ENCODE measurements at places on chromosomes 2 and 18.

DNA sequence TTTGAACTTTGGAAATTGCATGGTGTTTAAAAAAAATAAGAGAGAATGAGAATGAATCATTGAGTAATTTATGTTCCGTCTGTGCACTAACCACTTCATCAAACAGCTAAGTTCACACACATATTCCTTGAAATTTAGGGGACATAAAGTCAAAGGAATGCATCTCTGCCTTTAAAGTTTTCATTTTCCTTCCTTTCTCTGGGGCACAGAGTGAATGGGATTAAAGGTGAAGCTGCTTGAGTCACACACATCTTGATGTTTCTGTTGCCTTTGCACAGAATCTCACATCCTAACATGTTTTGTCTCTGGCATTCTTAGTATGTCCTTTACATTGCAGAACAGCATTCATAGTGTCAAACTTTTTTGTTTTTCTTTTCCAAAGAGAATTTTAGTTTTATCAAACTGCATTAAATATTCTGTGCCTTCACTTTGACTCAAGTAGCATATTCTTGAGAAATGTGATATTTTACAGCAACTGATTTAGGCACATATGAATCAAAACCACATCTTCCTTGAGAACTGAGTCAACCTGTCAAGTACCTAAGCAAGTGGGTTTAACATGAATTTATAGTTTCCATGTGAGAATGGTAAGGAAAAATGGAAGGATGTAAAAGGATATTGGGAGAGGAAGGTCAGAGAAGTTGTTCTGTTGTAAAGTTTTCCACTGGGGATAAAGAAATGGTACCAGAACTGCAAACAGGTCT is 169.1 kb upstream of the THUMPD2 start:
- no peak for DNase-seq

GRCh38 chr2:181250691-181251090 is 206.5 kb upstream of the ITGA4 start:
- DNase-seq = no peak

GRCh38 chr18:9760641-9761040 is 52.5 kb downstream of the RAB31 start:
- no peak for DNase-seq

DNA sequence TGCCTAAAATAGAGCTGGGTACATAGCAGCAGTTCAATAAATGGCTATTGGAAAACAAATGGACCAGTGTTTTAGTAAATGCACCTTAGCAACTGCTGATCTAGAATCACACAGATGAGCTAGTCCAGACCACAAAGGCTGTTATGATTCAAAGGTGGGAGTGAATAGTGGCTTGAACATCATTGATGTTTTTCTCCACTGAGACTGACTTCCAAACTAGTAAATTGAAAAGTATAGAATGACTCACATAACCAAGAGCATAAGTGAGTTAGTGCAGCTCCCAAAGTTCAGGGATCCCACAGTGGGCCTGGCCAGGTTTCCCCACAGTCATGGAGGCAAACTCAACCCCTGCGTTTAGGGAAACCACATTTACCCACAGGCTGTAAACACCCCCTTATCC is 106.7 kb upstream of the YPEL5 start:
- no peak for DNase-seq

DNA sequence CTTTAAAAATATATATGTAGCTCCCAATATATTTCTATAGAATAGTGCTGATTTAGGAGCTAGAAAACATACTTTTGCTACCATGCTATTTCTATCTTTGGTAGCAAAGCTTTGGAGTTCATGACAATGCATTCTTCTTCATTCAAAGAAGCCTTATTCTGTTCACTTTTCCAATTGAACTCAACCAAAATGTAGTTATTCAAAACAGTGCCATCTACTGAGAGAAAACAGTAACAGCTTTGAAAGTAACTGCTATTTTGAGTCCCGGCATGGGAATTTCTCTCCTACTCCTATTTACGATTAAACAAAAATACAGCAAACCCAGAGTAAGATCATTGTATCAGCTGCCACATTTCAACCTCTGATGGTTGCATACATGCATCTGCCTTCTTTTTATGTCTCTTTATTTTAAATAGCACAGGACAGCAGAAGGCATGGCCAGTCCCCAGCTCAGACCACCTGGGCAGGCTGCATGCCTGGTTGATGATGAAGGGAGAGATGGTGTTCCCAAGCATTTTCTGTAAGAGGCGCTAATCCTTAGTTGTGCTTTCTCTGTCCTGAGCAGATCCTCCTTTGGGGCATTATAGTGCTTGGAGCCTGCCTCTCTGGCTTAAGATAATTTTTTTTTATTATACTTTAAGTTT is 69.7 kb upstream of the SULT1C3 start:
- no peak for DNase-seq

- no peak for DNase-seq
These were observed 126.2 kb upstream of the GPC1 start for GRCh38 chr2:240309214-240309613.

DNA sequence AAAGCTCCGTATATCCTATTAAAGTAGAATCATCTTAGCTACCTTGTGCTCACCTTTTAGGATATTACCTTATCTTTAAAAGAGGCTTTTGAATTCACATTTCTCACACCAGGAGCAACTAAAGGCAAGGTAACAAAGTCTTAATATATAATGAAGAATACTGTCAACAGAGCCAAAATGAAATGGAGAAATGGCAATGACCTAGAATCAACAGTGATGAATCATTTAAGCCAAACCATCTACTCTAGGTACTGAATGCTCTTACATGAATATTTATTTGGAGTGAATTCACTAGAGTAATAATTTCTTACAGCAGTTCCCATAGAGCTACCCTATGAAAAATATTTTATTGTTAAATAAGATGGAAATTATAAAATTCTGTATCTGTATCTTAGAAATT is 421.0 kb downstream of the RND3 start:
- no peak for DNase-seq

GRCh38 chr2:237652854-237653253 is 25.5 kb downstream of the LRRFIP1 start:
- DNase-seq = no peak

- no peak for DNase-seq
These were observed 71.3 kb downstream of the VWA3B start for GRCh38 chr2:98158305-98158704.

DNA sequence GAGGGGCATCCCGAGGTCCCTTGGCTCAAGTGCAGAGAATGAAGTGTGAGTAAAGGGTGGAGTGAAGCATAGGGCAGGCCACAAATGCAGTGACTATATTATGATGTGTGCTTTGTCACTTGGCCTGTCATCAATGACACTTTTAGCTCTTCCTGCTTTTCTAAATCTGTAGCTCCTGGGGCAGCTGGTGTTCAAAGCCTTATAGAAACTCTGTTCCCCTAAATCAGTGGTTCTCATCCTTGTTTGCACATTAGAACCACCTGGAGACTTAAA is 135.6 kb upstream of the LGALSL start:
- no peak for DNase-seq
